ENCODE measurements at places on chromosomes 13 and 19.

DNA sequence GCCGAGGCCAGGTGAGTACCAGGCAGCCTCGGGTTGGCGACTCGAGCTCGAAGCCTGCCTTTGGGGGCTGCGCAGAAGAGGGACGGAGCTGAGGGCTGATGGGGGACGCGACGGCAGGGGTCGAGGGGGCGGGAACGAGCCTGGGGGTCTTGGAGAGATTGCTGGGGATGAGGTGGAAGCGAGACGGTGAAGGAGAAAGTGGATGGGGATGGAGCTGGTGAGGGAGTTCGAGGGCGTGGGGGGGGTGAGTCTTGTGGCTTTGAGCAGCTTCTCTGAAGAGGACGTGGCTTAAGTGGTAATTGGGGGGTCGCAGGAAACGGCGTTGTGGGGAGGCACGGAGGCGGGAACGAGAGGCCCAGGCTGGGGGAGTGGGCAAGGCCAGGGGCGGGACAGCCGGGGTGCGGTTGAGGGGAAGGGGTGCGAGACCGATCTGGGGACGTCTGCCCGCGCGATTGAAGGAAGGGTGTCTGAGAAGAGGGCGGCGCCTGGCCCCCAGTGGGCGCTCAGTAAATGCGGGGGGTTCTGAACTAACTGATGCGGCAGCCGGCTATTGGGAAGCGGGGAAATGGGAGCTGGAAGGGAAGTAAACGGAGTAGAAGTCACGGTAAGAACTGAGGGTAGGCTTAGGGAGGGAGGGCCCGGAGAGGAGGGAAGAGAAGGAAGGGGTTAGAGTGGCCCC lies 426 bp downstream of the MYO9B start:
- DNase-seq: peak; percentile 65

DNA sequence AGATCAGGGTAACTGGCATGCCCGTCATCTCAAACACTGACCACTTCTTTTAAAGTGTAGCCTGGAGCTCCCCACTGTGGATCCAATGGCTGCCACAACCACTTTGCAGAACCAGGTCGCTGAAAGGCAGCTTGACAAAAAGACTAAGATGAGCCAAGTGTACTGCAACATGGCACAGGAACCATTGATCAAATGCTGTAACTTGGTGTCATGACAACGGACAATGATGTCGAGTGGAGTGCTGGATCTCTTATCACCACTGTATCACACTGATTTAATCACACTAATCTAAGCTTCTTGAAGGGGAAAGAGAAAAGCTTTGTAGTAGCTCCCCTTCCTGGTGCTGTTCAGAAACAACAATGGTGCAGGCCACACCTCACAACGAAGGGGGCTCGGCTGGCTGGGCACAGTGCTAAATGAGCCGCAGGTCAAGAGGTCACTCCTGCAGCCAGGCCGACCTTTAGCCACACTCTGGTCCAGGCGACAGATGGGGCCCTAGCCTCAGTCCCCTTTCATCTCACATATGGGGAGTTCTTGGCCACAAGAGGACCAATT lies 2.2 kb upstream of the TNFRSF19 start:
- DNase-seq: no peak

- DNase-seq: peak; percentile 43
Measured at GRCh38 chr13:109974354-109974753, 188.0 kb upstream of the IRS2 start.

- DNase-seq: no peak
Measured at GRCh38 chr19:2332341-2333026, 4.0 kb downstream of the SPPL2B start.

DNA sequence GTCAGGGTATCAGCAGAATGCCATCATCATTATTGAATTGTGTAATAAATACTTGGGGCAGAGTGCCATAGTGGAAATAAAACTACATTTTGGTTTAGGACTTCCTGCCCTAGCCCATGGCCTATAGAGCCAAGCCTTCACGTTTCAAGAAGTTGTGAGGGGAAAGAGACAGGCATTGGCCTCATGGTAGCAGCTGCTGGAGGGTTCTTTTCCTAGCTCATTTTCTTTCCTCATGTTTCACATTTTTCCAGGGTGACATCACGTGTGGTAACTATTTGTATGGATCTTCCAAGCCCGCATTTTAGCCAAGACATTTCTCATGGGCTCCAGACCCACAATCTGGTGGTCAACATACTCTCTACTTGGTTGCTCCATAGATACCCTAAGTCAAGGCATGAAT lies 80.4 kb downstream of the LRCH1 start:
- peak; percentile 76 for DNase-seq

GRCh38 chr19:19132912-19133311 lies 5.4 kb downstream of the TMEM161A start:
- no peak for DNase-seq

DNA sequence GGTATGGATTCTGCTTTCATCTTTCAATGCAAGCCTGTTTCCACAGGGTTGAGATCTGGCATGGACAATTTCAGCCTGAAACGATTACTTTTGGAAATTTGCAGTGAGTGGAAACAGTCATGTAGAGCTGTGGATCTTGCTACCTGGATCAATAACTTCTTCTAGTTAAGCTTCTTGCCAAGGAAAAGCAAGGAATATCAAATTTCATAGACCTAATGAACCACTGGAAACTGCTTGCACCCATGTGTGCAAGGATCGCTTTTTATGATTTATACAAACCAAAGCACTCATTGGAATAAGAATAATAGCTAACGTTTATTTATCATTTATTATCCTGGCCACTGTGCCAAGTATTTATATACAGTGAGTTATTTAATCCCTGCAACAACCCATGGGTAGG lies 392.8 kb downstream of the KCNRG start:
- DNase-seq: no peak

- DNase-seq: peak; percentile 58
Measured at GRCh38 chr13:38421590-38422560, 72.2 kb downstream of the UFM1 start.

DNA sequence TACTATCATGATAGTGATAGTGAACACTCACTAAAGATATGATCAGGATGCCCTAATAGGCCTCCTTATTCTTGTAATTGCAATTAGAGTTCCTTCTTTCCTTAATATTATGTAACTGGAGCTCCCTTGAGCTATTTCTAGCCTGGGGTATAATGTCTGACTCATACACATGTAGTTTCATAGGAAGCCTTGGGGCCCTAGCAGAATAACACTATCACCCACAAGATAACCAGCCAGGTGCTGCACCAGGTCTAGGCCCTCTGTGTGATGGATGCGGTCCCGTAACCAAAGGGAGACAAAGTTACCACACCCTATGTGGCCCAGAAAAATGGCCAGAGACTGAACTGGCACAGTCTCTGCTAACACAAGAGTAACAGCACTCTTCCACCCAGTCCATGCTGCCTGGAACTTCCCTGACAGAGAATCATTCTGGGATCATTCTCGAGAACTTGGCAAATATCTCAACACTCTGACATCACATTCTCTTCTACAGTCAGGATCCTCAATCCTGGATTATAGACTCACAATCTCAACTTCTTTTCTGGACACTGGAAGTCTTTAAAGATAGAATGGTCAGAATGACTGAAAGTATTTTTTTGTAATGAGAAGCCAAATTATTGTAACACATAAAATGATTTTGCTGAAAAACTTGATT lies 32.6 kb upstream of the IGFL4 start:
- DNase-seq: peak; percentile 43

- peak; percentile 48 for DNase-seq
Measured at GRCh38 chr19:7067716-7068115, 1.8 kb upstream of the ZNF557 start.

GRCh38 chr13:30576528-30576927 lies 41.2 kb upstream of the USPL1 start:
- DNase-seq: no peak

GRCh38 chr19:47002853-47003610 lies 16.6 kb upstream of the NPAS1 start:
- DNase-seq: no peak

DNA sequence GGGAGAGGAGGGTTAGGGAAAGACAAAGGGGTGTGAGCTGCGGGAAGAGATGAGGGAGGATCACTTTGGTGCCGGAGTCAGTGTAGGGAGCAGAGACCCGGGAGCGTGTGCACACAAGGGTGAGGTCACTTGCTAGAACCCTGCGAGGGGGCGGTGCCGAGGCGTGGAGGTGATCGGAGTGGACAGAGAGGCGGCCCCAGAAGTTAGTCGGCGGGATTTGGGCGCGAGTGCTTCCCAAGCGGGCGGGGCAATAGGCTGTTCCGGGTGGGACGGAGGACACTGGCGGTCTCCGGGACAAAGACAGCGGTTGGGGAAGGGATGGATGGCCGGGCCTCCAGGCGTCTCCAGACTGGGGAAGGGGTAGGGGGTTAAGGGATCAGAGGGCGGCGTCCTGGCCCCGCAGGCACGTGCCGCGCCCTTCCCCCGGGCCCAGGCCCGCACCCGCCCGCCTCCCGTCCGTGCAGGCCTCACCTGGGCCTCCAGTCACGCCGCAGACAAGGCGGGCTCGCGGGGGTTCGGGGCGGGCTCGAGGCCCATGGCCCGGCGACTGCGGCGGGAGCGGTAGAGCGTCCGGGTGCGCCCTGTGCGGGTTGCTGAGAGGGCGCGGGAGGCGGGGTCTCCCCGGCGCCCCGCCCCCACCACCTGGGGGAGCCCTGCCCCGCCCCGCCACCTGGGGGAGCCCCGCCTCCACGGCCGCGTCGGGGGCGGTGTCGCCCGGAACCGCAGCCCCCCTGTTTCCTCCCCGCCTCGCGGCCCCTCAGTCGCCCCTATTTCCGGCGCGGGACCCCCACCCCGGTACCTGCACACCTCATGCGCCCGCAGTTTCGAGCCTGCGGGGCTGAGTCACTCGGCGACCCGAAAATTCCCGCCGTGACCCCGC lies at the start of gene LPAR2:
TSS of gene LPAR2 (minus strand) at position 600 of the 880 bp plus-strand sequence. CDS start 945 bp downstream, outside the sequence.
- DNase-seq: peak; percentile 36
